Aorta (tissue), 5 donors: ENCODE measurements at places on chromosomes 1 and 21. TPM values are rescaled to one million over a fixed set of nuclear protein-coding genes. Genes with fewer than 3 reads are reported as not detected.

Gene NCDN
- total RNA-seq: 21.7 TPM

Gene OLIG2
- not detected for total RNA-seq

Gene AIM2
- total RNA-seq: 0.97 TPM

Gene RGS18
- total RNA-seq: 5.4 TPM

Gene CIART
- 3.0 TPM for total RNA-seq

Gene KCNK1
- total RNA-seq: 5.9 TPM

Gene PDZK1
- 0.48 TPM for total RNA-seq

Gene SH2D1B
- 0.63 TPM for total RNA-seq

Gene CBS
- total RNA-seq: 20.3 TPM

Gene KRTAP20-3
- total RNA-seq: not detected

Gene LYPD8
- total RNA-seq: not detected

Gene FTCD
- total RNA-seq: 2.6 TPM

Gene C8A
- total RNA-seq: not detected

Gene FCN3
- total RNA-seq: 11.5 TPM

Gene OR14K1
- 0.42 TPM for total RNA-seq

Gene CCDC30
- 2.3 TPM for total RNA-seq

Gene PLD5
- total RNA-seq: 9.2 TPM

Gene LMX1A
- 0.84 TPM for total RNA-seq

Gene AQP10
- total RNA-seq: not detected

Gene GCSAML
- 0.06 TPM for total RNA-seq

Gene DRAXIN
- 0.21 TPM for total RNA-seq

Gene SYNC
- 37.5 TPM for total RNA-seq

Gene LAMTOR2
- 31.6 TPM for total RNA-seq

Gene RXFP4
- total RNA-seq: not detected
